ENCODE measurements at places on chromosomes 1 and 21. TPM values are rescaled to one million over a fixed set of nuclear protein-coding genes. Genes with fewer than 3 reads are reported as not detected.

- DNase-seq, result no peak
Measured at GRCh38 chr1:82948386-82948785, 1050.5 kb downstream of the TTLL7 start.

GRCh38 chr1:33036051-33036525 is 595 bp downstream of the AK2 start:
- DNase-seq, result no peak

- no peak for DNase-seq
Measured at GRCh38 chr1:217457016-217457415, 173.9 kb downstream of the GPATCH2 start.

Gene GJA4
- 12.7 TPM for total RNA-seq

Gene TNFRSF18
- not detected for total RNA-seq
